Heart right ventricle (tissue), 16 donors: ENCODE measurements at places on chromosomes 2 and 18. TPM values are rescaled to one million over a fixed set of nuclear protein-coding genes. Genes with fewer than 3 reads are reported as not detected.

ST8SIA5 gene
- total RNA-seq, result 1.4 TPM

DNA sequence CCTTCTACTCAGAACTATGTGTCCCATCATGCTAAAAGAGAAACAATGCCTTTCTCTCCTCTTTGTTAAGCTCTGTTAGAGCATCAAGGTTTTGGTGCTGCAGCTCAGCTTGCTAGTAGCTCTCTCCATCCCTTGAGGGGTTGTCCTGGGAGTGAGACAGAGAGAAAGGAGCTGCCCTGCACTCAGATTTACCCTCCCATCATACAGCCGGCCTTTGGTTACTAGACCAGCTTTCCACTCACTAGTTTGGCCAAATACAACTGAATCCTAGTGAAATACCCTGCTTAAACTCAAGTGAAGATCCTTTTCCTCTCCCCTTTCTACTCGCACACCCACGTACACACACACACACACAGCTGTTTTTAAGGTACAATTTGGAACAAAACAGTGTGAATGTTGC lies 2.3 kb upstream of the CHN1 start:
- H3K36me3 ChIP-seq, result no peaks in the 10 kb centered on the region
- H3K27ac ChIP-seq, result no peak overlapping the region
- no peak for DNase-seq

DNA sequence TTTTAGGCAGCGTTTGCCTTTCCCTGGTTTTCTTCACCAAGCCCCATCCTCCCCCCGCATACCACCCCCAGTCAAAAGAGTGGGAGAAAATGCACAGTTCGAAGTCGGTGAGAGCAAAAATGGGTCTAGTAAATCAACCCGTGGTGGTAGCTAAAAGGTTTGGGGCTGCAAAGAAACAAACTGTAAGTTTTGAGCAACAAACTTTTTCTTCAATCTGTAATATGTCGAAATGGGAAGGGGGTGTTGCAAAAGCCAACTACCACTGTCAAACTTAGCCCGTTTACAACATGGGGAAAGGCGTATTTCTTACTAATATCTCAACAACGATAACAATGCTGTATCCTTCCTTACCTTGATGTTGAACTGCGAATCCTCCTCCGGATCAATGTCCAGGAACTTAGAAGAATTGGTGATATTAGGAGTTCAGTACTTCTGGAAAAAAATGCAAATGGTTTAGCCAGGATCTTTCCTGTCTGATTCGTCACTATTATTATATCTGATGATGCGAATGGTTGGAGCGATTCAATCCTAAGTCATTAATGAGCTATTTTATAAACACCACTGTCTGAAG lies 2.4 kb upstream of the SATB2 start:
- H3K36me3 ChIP-seq, result no peaks in the 10 kb centered on the region
- peaks cover 83% of the 10 kb centered on the region for H3K27me3 ChIP-seq
- H3K4me3 ChIP-seq, result peak overlapping the region; percentile 85
- H3K4me1 ChIP-seq, result peaks cover 46% of the 10 kb centered on the region
- no peak for DNase-seq
- H3K27ac ChIP-seq, result no peak overlapping the region

DNA sequence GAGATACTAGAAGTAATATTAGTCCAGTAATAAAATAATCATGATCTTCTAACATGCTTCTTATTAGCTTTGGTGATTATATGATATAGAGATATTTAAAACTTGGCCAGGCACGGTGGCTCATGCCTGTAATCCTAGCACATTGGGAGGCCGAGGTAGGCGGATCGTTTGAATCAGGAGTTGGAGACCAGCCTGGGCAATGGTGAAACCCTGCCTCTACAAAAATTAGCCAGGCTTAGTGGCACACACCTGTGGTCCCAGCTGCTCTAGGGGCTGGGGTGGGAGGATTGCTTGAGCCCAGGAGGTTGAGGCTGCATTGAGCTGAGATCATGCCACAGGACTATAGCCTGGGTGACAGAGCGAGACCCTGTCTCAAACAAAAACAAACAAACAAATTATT lies 87.0 kb downstream of the WDR7 start:
- no peak overlapping the region for H3K27ac ChIP-seq
- DNase-seq, result no peak
- H3K27me3 ChIP-seq, result no peaks in the 10 kb centered on the region
- no peaks in the 10 kb centered on the region for H3K4me1 ChIP-seq
- no peak overlapping the region for H3K4me3 ChIP-seq

DUSP19 gene
- total RNA-seq, result 12.2 TPM

ZNF513 gene
- total RNA-seq, result 6.3 TPM
